ENCODE measurements at places on chromosomes 13 and 19.

- DNase-seq: no peak
These were observed 53.1 kb downstream of the KL start for GRCh38 chr13:33069365-33069764.

GRCh38 chr13:37075164-37075563 is 15.7 kb upstream of the SUPT20H start:
- DNase-seq: no peak

- no peak for DNase-seq
These were observed 43.7 kb downstream of the TMEM255B start for GRCh38 chr13:113802761-113803160.

DNA sequence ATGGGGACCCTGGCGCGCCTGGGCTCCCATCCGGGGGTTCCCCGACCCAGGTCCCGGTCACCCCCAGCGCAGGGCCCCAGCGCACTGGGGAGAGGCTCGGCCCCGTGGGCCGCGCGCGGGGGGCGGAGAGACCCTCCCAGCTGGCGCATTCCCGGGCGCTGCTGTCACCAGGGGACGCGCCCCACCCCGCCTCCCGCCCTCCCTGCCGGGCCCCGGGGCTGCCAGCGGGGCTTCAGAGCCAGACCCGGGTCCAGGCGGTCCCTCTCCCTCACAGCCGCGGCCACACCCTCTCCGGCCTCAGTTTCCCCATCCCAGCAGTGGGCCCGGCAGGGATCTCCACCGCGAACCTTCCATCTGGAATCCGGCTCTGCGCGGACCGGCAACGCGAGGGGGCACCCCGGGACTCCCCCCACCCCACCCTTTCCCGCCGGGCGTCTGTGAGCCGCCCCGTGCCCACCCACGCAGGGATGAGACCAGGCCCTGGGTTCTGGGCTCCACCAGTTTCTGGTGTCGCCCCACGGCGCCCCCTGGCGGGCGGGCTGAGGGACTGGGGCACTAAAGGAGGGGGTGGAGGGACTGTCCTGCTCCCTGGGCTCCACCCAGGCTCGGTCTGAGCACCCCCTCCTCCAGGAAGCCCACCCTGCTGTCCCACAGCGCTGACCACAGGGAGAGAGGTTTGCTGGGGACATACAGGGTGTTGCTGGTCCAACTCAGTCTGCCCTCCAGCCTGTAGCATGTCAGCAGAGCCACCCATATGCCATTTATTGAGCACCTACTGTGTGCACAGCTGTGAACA is 878 bp upstream of the ADAMTSL5 start:
- DNase-seq: peak; percentile 70

- DNase-seq: no peak
These were observed 103.7 kb downstream of the LACC1 start for GRCh38 chr13:43983373-43983772.

DNA sequence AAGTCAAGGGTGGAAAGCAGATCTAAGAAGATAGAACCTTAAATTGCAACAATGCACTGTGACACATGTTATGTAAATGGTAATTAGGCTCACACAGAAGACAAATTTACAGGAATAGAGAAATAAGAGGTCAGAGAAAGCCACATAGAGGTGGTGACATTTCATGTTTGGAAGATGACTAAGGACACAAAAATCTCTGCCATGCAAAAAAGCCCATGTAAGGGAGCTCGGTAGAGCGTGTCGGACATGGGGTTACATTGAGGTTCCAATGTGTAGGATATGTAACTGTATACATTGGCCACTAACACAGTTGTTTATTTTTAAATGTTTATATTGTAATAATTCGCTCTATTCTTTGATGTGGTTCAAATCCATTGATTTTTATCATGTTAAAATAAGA is 33.7 kb downstream of the SUGT1 start:
- no peak for DNase-seq

Data from T47D (cell line).